ENCODE measurements at places on chromosomes 7 and 10.

DNA sequence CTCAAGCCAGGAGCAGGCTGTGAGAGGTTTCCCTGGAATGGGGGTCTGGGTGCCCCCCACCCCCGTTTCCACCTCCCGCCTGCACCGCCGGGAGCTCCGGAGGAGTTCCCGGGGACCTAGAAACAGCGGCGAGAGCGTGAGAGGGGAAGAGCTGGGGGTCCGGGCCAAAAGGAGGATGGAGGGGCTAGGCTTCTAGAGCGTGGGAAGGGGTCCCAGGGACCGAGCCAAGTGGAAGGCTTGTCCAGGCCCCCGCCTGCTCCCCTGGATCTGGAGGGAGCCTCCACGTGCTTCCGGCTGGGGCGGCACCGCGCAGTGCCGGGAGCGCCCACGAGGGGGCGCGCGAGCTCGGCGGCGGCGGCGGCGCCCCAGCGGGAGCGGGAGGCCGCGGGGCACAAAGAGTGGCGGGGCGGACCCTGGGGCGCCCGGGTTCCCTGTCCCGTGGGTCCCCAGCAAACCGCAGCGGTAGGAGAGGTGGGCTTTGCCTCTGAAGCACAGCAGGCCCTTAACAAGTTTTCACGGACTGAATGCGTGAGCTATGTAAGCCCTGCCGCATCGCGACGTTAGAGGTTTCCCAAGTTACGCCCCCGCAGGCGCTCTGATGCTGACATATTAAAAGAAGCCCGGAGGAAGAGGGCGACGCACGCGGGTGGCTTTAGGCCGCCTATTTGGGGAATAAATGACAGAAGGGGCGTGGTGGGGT, 104.4 kb upstream of the LRRC4 start:
- DNase-seq = peak; percentile 80

DNA sequence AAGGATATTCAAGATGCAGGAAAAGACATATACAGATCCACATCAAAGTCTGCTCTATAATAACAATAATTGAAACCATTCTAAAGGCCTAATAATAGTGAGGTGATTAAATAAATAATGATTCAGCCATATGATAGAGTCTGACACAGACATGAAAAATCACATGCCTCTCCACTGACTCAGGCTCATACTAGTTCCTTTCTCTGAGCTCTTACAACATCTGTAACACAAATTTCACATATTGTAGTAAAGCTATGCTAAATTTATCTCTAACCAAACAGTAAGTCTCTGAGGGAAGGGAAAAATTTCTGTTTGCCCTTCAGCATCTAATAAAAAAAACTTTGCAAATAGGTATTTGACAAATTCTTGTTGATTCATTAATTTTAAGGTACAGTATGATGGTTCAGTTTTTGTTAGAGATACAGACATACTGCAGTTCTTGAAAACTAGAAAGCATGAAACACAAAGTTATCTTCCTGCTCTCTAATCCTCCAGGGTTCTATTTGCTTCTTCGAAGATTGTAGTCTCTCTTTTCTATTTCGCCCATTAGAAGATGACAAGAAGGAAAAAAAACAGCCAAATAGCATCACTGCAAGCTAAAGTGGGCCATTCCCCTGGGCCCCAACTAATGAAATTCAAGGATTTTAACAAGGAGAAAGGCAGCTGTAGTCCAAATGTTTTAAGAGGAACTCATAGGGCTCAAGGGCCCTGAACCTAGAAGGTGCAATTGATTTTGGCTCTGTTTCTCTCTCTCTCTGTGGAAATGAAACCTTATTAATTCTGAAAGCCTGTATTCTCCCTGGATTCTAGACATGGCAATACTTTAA, 53.9 kb downstream of the CUBN start:
- DNase-seq = no peak

GRCh38 chr7:53315981-53316380, 280.5 kb downstream of the POM121L12 start:
- no peak for DNase-seq

GRCh38 chr7:101378751-101379174, 16.1 kb downstream of the COL26A1 start:
- DNase-seq = no peak

- no peak for DNase-seq
Measured at GRCh38 chr7:114691605-114692004, 230.3 kb upstream of the MDFIC start.

- peak; percentile 74 for DNase-seq
Measured at GRCh38 chr10:132396494-132397035, 435 bp upstream of the PWWP2B start.

- peak; percentile 54 for DNase-seq
Measured at GRCh38 chr7:50397320-50397970, 52.7 kb downstream of the FIGNL1 start.

GRCh38 chr7:97280950-97281349, 163.5 kb downstream of the SDHAF3 start:
- DNase-seq = no peak

DNA sequence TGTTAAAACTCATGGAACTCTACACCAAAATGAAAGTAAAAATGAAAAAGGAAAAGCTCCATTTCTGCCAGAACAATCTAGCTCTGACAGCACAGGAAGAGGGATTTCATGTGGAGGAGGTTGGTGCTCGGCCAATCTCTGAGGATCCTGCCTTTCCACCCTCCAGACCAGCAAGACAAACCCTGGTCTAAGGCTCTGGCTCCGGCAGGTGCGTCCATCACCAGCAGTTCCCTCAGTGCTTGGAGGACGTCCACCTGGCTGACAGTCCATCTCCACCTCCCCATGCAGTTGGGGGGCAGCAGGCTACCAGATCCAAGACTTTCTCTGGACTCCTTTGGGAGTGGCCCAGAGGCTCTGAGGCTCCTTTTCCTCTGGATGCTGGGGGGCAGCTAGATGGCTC, 25.0 kb upstream of the LOXL4 start:
- no peak for DNase-seq

Data from activated naive CD8-positive, alpha-beta T cell treated with anti-CD3 and anti-CD28 coated beads for 36 hours (primary cell).